Stimulated activated CD4-positive, alpha-beta T cell treated with anti-CD3 and anti-CD28 coated beads, Interleukin-1b, Interleukin-23, amount 100 ng/mL, for 1 hour (primary cell): ENCODE measurements at places on chromosomes 7 and 10.

DNA sequence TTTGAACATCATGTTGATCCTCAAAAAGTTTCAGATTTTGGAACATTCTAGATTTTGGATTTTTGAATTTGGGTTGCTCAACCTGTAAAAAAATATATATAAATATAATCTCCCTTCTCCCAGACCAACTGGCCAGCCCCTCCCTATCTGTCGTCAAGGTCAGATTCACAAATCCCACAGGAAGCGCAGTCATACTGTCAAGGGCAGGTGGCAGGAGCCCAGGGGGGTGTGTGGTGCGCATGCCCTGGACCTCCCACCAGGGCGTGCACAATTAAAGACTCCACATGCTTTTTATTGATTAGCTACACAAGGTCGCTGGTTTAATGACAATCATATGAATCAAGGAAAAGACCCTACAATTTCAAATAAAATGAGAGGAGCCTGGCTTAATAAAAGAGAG lies 77.0 kb upstream of the EEPD1 start:
- no peak for DNase-seq

GRCh38 chr10:118948786-118949185 lies 80.7 kb upstream of the NANOS1 start:
- no peak for DNase-seq

DNA sequence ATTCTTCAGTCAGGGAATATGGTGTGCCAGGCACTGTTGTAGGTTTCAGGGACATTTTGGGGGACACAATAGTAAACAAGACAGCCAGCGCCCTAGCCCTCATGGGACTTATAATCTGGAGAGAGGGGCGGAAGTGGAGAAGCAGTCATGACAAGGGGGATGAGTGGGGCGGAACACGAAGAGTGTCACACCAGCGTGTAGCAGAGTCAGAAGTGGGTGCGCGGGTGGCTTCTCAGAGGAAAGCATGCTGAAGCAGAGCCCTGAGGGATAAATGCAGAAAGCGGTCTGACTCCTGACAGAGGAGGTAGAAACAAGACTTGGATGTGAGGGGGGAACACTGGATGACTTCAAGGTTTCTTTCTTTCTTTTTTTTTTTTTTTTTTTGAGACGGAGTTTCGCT lies 160.3 kb upstream of the LYZL2 start:
- no peak for DNase-seq

- DNase-seq = no peak
Measured at GRCh38 chr10:58637352-58637751, 124.7 kb downstream of the BICC1 start.

DNA sequence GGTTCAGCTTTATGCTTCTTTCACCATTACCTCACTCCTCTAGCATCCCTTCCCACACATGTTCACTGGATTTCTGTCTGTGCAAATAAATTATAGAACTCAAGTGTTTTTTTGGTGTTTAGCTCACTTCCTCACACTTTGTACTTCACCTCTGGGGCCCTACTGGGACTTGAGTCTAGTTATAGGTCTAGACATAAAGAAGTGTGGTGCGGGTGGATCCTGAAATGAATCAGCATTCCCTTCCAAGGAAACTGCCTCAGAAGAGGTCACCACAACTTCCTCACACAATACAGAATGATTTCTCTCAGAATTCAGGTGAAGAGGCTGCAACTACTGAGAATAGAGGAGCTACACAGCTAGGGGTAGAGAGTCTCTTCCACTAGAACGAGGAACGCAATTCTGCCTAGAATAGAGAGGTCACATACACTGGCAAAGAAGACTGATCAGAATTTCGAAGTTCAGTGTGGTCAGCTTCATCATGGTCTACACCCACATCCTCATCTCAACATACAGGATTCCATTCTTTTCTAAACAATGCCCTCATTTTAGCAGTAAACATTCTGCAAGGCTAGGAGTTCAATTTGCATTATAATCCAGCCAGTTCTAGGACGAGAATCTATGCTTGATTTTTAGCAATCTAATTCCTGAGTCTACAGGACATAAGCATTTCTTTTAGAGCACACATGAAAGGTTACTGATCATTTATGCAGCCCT lies 938.7 kb upstream of the PHF14 start:
- no peak for DNase-seq

- no peak for DNase-seq
Measured at GRCh38 chr7:41582116-41582515, 120.8 kb downstream of the INHBA start.

DNA sequence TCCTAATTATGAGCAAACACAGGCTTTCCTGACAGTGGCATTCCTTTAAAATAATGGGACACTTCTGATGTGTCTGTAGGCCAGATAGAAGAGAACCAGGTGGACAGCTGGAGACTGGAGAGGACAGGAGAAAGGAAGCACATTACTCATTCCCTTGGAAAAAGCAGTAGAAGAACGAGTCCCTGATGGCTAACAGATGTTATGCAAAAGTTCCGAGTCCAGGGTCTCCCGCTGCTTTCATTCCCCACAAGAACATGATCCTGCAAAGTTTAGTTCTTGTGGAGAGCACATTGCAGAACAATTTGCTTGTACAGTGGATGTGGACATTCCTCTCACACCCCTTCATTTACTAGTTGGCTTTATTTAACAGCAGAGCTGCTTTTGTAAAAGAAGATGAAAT lies 137.6 kb downstream of the GPAM start:
- no peak for DNase-seq

GRCh38 chr7:6271060-6271658 lies 1.3 kb downstream of the CYTH3 start:
- no peak for DNase-seq

DNA sequence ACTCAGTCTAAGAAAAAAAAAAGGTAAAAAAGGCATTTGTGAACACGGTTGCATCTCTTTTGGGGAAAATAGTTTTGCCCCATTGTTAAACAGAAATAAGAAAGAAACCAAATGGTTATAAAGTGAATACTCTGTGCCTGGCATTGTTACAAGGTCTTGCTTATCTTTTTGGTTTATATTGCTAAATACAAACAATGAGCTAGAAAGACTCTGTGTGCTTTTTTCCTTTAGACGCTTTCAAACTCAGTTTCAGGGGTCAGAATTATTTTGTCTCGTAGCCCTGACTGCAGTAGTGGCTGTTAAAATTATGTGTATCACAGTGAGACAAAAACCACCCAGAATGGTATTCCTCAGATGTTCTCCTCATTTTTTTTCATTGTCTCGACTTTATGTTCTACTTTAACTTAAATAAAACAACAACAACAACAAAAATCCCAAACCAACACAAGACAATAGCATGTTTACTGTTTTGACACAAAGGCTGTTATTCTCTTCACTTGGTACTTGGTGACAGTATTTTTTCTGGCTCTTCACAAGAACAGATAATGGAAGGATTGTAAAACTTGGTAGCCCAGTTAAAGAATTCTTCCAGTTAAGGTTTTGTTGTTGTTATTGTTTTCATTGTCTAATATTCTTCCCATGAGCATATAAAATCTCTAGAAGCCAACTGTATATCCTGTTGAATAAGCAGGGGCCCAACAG lies 190.1 kb downstream of the PLXDC2 start:
- DNase-seq = no peak

GRCh38 chr10:7541137-7542087 lies 125.4 kb downstream of the ITIH5 start:
- no peak for DNase-seq

GRCh38 chr7:30164567-30164966 lies 29.8 kb downstream of the MTURN start:
- no peak for DNase-seq

- DNase-seq = no peak
Measured at GRCh38 chr10:62584731-62585130, 210.6 kb downstream of the ZNF365 start.

GRCh38 chr7:12754179-12754578 lies 66.7 kb downstream of the ARL4A start:
- DNase-seq = no peak

DNA sequence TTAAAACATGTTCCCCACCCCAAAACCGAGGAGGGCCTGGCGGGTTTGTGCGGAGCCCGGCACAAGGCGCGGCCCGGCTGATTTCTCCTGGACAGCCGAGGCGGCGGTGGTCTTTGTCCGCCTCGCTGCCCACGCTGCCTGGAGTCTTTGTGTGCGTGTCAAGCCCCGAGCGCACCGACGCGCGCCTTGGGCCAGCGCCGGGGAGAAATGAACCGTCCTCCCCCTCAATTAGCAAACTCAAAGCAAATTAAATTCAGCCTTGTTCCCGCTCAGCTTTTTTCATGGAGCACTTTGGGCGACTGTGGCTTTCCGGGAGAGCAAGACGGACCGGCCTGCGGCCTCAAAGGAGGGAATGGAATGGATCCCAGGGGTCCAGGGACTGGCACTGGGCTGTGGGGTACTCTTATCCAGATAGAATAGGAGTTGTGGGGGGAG lies 4.1 kb downstream of the EMX2 start:
- DNase-seq = no peak

DNA sequence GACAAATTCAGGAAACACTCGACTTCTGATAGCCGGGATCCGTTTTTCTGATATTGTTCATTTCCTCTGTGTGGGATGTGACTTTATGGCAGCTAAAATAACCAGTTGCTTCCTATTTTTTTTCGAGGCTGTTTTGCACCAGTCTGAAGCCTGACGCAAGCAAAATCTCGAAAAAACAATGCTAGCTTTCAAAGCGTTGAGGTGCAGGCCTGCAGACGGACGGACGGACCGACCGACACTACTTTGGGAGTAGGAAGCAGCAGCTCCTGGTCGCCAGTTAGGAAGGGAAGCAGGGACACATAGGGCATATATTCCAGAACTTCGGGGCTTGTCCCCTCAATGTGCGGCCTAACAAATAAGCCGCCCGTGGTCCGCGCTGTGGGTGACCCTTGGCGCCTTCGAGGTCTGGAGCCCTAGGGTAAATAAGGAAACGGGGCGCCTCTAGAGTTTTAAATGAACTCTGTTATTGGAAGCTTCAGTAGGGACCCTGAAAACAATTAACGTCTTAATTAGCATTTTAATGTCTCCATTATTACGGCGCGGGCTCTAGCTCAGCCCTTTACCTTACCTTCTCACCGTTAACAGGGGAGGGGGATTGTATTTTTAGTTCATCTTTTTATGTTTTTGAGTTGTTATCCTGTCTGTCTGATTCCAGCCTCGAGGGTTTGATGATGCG lies 1.3 kb downstream of the HHEX start:
- DNase-seq = no peak

- DNase-seq = no peak
Measured at GRCh38 chr10:16886031-16886430, 68.8 kb upstream of the RSU1 start.

DNA sequence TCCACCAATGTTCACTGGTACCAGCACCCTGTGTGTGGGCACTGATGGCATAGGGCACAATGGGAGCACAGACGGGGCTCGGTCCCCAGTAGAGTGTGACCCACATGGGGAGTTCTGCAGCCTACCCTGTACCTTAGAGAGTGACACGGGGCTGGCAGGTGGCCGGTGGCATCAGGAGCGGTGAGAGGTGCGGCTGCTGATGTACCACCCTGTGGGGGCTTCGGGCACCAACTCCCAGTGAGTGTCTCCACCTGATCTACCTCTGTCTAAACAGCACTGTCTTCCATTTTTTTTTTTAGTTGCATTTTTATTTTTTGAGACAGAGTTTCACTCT lies 4.1 kb downstream of the JAKMIP3 start:
- DNase-seq = no peak

GRCh38 chr7:150323682-150324372 lies 482 bp upstream of the ACTR3C start:
- DNase-seq = no peak

DNA sequence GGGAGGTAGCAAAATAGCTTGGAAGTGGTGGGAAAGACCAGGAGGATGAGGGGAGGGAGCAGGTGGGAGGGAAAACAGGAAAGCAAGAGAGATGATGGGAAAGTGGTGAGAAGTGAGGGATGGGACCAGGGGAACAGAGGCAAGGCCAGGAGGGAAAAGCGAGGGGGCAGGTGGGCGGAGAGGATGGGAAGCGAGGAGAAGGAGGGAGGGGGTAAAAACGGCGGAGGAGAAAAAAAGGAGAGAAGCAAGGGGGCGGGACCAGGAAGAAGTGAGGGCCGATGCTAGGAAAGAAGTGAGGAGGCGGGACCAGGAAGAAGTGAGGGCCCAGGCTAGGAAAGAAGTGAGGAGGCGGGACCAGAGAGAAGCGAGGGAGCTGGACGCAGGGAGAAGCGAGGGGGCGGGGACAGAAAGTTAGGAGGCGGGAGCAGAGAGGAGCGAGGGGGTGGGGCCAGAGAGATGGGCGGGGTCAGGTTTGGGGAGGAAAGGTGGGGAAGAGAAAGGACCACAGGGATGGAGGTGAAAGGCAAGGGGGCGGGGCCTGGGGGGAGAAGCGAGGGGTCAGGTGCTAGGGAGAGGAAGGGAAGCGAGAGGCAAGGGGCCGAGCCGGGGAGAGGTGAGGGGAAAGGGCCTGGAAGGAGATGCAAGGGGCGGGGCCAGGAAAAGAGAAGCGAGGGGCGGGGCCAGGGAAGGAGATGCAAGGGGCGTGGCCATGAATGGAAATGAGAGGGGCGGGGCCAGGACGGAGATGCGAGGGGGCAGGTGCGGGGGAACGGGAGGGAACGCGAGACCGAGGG lies 984 bp downstream of the SMURF1 start:
- DNase-seq = peak; percentile 79

GRCh38 chr10:128102480-128103228 lies 23.6 kb downstream of the MKI67 start:
- no peak for DNase-seq
